Nucleus accumbens (tissue), 56 donors: ENCODE measurements at places on chromosomes 4 and X.
A peak's percentile ranks its signal among the peaks of the same experiment; 100 is the strongest.

DNA sequence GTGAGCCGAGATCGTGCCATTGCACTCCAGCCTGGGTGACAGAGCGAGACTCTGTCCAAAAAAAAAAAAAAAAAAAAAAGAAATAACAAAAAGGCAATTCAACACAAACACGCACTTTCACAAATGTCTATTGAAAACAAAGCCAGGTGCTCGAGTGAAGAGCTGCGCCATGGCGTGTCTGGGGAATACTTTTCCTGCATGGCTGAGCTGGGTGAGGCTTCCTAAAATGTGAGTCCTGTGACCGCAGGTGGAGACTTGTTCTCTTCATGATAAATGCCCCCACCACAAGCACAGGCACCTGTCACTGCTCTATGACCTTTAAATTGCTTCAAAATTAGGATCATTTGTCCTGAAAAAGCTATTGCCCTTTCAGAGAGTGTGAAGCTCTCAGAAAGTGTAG is 4.0 kb upstream of the ABLIM2 start:
- no peak for DNase-seq

- no peak for DNase-seq
Measured at GRCh38 chrX:42463706-42464490, 314.1 kb downstream of the PPP1R2C start.

DNA sequence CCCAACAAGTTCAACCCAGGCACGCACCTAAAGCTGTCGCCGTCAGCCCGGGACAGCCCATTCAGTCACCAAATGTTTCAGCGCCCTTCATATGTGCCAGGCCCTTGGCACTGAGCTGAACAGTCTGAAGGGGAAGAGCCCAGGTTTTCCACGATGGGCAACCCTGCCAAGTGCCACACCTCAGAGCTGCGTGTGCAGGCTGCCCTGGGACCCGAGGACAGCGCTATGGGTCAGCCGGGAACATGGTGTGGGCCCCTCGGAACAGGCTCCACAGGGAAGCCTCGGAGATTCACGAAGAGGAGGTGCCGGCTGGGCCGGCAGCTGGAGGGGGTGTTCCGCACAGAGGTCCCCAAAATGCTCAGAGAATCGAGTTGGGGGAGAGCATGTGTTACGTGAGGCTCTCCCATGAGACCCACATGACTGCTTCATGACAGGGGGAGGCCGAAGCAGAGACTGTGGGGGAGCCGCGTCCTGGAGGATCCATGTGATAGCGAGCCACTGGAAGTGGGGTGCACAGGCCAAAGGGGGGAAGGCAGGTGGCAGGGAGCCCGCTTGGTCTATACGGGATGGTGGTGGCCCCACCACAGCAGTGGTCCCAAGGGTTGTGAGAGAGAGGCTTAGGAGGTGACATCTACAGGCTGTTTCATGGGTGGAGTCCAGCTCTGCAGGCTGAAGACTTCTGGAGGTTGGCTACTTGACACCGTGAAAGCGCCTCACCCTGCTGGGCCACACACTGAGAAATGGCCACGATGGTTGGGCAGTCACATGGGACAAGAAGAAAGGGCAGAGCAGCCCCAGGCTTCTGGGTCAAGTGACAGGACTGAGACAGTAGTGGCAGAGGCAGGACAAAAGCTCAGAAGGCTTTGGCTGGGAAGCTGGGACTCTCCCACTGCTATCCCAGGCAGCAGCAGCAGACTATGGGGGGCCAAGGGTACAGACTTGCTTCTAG is 14.2 kb downstream of the BCAP31 start:
- no peak for DNase-seq

DNA sequence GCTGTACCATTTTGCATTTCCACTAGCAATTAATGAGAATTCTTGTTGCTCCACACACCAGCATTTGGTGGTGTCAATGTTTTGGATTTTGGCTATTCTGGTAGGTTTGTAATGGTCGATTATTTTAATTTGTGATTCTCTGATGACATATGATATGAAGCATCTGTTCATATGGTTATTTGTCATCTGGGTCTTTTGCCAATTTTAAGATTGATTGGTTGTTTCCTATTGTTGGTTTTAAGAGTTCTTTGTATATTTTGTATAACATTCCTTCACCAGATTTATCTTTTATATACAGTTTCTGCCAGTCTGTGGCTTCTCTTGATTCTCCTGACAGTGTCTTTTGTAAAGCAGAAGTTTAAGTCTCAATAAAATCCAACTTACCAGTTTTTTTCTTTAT is 18.5 kb upstream of the BDH2 start:
- no peak for DNase-seq

DNA sequence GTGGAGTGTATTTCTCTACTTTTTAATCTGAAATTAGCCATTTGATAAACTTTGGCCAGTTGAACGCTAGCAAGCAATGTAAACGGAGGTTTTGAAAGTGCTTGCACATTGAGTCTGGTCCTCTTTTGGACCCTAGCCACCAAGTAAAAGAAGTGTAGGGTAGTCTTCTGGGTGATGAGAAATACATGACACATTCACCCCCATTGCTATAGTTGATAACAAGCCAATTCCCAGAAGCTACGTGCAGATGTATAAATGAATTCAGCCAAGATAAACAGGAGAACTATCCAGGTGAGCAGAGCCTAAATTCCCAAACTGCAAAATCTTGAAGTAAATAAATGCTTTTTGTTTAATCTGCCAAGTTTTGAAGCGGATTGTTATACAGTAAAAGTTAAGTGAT is 965.4 kb upstream of the GRIA3 start:
- DNase-seq = no peak

DNA sequence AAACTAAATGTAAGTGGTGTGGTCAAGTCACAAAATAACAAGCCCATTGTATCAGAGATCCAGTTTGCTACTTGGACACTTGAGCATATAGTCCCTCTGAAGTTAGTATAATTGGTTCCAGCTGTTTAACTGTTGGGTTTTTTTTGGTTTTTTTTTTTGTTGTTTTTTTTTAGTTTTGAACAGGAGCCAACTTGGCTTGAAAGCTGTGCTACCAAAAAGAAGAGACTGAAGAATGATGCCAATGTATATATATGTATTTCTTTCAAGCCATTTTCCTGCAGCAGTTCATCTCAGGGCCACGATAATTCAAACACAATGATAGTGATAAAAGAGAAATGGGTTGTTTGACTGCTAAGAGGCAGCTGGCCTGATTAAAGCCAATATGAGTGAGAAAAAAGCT is 138.3 kb downstream of the PCDH18 start:
- DNase-seq = no peak

DNA sequence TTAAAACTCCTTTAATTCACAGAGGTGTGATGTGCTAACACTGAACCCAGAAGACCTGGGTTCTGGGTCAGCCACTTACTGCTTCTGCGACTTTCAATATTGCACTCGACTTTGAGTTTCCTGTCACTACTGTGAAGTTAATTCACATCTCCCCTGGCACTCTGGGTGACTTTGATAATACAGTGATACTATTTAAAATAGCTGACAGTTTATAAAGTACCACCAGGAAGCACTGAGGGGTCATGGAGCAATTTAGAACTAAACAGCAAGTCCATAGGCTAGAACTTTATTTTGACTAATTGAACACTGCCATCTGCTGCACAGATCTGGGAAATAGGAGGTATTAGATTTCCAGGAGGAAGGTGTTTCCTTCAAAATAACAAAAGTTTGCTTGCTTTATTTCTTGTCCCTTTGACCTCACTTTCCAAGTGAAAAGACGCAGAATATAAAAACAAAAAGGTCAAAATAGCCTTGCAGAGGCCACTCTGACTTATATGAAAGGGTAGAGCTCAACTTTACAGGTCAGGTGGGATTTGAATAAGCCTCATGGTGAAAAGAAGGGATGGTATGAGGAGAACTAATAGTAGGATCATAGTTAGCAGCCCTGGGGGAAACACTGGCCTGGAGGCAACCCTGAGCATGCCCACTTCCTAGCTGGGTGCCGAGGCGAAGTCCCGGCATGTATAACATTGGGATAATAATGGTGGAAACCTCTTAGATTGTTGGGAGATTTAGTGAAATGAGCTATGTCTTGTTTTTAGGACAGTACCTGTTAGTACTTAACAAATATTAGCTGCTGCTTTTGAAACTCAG is 53.4 kb downstream of the ZNF518B start:
- peak; percentile 23 for DNase-seq

DNA sequence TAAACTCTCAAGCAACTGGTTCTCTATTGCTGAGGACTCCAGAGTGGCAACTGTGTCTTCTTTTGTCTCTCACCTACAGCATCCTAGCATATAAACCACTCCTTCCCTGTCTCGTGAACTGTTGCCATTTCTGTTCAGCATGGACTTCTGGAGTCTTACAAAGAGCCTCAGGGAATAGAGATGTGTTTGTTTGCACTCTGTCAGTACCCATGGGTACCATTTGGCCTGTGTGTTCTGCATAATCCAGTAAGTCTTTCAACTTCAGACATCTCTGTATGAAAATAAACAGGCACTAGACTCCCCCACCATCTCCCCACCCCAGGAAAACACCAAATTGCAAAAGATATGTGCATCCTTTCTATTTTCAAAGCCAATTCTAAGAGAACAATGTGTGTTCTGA is 1351.6 kb upstream of the PABPC4L start:
- DNase-seq = no peak

- DNase-seq = peak; percentile 57
Measured at GRCh38 chr4:140237616-140238350, 83.8 kb upstream of the MAML3 start.

DNA sequence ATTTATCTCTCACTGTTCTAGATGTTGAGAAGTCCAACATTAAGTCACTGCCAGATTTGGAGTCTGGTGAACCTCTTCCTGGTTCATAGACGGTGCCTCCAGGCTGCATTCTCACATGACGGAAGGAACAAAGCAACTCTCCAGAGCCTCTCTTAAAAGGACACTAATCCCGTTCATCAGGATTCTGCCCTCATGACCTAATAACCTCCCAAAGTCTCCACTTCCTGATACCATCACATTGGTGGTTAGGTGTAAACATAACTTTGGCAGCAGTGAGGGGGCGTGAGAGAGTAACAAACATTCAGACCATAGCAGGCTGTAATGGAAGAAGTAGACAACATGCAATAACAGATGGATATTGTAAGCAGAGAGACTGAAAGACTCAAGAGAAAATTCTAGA is 388.6 kb downstream of the PDHA2 start:
- DNase-seq = no peak

- DNase-seq = no peak
Measured at GRCh38 chr4:188717661-188718060, 578.4 kb downstream of the TRIML1 start.

GRCh38 chr4:86536151-86536550 is 58.0 kb upstream of the PTPN13 start:
- DNase-seq = no peak

- no peak for DNase-seq
Measured at GRCh38 chr4:1975391-1975801, 33.4 kb downstream of the NELFA start.

DNA sequence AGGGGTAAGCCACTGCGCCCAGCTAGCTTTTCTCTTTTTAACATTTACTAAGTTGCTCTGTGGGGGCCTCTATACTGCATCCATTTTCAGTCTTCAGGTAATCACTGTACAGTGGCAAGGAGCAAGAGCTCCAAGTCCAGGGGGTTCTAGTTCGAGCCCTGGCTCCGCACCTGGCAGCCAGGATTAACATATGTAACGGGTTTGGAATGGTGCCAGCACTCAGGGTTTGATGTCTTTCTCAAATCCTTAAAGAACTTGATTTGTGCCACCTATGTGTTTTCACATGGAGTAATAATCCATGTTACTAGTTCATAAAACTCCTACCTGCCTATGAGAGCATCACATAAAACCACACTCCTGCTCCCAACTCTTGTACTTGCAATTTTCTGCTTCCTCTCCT is 4.5 kb downstream of the GRPEL1 start:
- DNase-seq = no peak

GRCh38 chr4:121041307-121042090 is 30.8 kb downstream of the NDNF start:
- no peak for DNase-seq
